ENCODE measurements at places on chromosomes 1 and 21.

DNA sequence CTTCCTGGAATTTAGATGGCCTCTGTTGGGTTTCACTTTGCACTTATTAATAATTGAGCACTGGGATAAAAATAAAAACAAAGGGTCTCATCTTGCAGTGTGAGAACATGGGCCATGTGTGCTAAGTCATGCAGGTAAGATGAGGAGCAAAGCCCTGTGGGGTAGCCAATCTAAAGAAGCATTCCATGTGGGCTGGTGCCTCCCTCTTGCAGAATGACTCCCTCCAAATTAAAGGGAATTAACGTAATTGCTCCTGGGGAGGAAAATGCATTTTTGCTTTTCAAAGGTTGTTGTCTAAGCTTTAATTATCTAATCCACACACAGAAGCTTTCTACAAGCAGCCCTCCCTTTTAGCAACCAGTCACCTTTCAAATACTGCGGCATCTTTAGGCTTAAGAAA is 69.8 kb downstream of the CDC14A start:
- no peak for DNase-seq

- DNase-seq: no peak
Measured at GRCh38 chr1:207971331-207972219, 60.6 kb upstream of the CD34 start.

- no peak for DNase-seq
Measured at GRCh38 chr1:204326771-204327300, 32.9 kb downstream of the PLEKHA6 start.

DNA sequence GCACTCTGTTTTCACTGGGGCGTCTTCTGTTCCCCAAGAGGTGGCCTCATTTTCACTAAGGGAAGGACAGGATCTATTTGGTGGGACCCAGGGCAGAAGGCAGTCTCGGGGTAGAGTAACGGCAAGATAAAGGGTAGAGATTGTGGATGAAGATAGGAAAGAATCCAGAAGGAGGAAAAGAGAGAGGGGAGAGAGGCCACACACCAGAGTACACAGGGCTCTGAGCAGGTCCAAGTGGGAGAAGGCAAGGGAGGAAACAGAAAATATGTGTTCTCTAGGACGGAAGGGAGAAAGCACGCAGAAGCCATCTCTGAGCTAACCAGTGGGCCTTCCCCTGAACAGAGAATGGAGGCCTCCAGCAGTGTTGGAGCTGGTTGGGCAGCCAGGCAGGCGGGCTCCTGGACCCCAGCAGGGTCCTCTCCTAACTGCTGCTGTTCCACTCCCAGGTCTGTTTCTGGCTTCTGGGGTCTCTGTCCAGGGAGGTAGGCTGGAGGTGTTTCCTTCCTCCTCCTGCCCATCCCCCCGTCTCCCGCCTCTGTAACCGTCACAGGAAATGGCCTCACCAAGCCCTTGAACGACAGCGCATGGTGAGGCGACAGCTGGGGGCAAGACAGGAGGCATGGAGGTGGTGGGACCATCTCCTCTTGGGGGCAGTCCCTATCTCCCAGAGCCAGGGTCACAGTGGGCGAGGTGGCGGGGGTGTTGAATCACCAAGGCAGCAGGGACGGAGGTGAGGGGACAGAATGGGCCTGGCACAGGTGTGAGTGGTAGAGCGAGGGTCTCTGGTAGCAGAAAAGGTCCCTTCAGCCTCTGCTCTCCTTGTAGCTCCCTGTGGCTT is 649 bp downstream of the PTPN7 start:
- DNase-seq: peak; percentile 72

GRCh38 chr1:83673312-83673711 is 325.6 kb downstream of the TTLL7 start:
- DNase-seq: no peak

GRCh38 chr1:6732942-6733341 is 31.3 kb upstream of the DNAJC11 start:
- DNase-seq: no peak

DNA sequence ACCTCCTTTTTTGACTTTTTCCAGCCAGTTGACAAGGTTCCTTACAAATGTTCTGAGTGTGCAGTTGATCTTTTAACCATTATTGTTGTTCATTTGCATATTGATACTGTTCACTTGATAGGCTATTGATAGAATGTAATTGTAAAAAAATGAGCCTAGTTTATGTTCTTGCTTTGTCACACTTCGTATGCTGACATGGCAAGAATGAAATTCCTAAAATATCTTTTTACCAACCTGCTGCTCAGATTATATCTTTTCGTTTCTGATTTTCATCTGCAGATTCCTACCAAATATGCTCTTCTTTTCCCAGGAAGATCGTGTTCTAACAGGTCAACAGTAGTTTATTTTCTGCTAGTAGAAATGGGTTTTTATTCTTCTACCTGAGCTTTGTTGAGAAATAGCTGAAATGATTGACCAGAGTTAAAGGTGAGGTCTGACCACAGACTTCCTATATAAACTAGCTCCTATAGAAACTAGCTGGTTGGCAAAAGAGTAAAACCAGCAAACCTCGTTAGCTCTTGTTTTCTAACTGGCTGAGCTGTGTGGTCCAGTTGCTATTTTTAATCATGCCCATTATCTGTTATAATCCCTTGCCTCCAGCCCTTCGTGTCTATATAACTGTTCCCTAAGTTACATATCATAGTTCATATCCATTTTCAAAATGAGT is 174.8 kb downstream of the HS2ST1 start:
- no peak for DNase-seq

GRCh38 chr1:38783640-38784229 is 75.8 kb downstream of the RRAGC start:
- no peak for DNase-seq

GRCh38 chr1:54046671-54047383 is 6.2 kb downstream of the TMEM59 start:
- DNase-seq: no peak

- peak; percentile 73 for DNase-seq
Measured at GRCh38 chr1:25608488-25609178, 8.0 kb upstream of the MAN1C1 start.

DNA sequence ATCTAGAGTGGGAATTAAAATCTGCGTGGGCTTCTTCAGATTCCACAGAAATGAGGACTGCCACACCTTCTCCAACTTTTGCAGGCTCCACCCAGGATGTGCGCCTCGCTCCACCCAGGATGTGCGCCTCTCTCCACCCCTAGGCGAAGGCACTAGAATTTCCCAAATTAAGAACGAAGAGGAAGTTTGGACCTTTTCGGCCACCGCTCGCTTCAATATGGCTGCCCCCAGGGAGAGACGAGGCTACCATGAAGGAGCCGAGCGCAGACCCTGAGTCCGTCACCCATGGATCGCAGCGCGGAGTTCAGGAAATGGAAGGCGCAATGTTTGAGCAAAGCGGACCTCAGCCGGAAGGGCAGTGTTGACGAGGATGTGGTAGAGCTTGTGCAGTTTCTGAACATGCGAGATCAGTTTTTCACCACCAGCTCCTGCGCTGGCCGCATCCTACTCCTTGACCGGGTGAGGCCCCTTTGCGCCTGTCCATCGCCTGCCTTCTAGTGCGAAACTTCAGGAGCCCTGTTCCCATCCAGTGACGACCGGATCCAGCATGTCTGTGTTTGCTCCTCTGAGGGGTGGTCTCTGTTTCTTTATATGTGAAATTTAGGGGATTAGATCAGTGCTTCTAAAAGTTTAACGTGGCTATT is at the start of the genes CRYZ and TYW3:
Gene CRYZ (minus strand): TSS at position 91 of the 644 bp plus-strand sequence. CDS start 8,229 bp downstream, outside the sequence.
Gene TYW3 (plus strand): TSS at position 193 of the 644 bp plus-strand sequence. CDS start 93 bp downstream, at position 286.
- DNase-seq: peak; percentile 75

DNA sequence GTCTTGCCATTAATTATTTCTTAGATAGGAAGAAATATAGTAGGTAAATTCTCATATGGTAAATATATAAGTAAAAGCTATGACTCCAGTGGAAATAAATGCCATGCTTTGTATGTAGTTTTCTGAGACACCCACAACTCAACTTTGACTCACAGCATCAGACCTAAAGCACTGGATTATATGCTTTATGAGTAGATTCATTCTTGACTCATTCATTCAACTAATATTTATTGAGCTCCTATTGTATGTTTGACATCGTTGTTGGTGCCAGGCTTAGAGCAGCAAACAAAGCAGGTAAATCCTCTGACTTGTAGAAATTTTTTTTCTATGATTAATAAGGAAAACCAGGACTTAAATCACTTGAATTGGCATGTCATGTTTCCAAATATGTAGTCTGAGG is 211.4 kb downstream of the PTPRC start:
- no peak for DNase-seq

DNA sequence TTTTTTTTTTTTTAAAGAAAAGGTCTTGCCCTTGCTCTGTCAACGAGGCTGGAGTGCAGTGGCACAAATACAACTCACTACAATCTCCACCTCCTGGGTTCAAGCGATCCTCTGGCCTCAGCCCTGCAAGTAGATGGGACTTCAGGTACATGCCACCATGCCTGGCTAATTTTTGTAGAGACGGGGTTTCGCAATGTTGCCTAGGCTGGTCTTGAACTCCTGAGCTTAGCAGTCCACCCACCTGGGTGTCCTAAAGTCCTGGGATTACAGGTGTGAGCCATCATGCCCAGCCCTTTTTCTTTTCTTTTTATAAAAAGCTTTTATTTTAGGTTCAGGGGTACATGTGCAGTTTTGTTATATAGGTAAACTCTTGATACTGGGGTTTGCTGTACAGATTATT is 47.2 kb downstream of the TLR5 start:
- DNase-seq: no peak

DNA sequence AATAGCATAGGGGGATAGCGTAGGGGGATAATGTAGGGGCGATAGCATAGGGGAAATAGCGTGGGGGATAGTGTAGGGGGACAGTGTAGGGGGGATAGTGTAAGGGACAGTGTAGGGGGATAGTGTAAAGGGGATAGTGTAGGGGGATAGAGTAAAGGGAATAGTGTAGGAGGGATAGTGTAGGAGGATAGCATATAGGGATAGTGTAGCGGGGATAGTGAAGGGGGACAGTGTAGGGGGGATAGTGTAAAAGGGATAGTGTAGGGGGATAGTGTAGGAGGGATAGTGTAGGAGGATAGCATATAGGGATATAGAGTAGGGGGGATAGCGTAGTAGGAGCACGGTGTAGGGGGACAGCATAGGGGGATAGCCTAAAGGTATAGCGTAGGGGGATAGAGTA is 14.1 kb upstream of the ARF1 start:
- DNase-seq: no peak

GRCh38 chr1:80054129-80054528 is 1047.6 kb upstream of the ADGRL4 start:
- DNase-seq: no peak

- DNase-seq: no peak
Measured at GRCh38 chr1:194535369-194535768, 1349.0 kb upstream of the B3GALT2 start.

DNA sequence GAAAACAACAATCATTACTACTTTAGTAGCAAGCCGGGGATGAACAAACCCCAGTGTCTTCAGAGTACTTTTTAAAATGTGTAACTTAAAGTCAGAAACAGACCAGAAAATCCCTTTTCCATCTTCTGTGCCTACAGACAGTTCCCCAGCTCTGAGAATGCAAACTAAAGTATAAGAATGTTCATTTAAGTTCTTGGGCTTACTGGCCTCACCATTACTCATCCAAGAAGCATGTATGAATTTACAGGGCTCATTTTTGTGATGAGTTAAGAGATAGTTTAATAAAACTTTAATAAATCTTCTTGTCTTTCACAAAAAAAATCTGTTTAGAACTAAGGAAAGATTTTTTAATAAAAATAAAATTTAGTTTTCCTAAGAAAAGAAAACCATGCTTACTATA is 4.6 kb downstream of the LPGAT1 start:
- no peak for DNase-seq

DNA sequence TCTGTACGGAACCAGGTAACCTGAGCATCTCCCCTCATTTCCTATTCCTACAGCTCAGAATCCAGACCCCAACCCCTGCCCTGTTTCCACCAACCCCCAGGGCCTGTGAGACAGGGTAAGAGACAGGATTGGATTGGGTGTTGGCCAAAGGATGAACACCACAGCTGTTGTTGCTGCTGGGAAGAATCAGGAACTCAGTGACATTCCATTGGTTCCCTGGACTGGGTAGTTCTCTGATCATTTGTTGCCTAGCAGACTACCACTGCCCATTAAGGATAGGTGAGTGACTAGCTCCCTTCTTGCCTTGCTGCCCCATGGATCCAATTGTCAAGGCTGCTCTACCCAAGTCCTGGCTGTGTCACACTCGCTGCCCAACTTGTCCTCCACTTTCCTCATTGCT is 10.0 kb downstream of the NCSTN start:
- no peak for DNase-seq
